Left cardiac atrium (tissue), 4 donors: ENCODE measurements at places on chromosomes 1 and 21. TPM values are rescaled to one million over a fixed set of nuclear protein-coding genes. Genes with fewer than 3 reads are reported as not detected.

DNA sequence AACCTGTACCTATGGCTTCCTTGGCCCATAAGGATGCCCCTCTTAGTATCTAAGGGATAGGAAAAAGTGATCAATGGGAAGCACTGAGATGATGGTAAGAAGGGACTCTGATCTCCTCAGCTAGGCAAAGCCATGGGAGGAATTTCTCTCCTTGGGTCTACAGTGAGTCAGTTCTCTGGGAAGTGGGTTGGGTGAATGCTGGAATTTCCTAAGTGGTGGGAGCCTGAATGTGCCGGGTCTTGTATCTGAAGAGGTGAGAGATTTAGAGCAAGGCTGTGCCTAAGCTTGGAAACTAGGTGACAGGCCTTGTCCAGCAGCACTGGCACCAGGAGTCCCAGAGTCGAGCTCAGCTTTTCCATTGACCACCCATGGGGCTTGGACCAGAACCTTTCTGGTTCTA, 96.3 kb upstream of the SLC2A1 start:
- no peak for DNase-seq

- no peak for DNase-seq
Measured at GRCh38 chr1:101506541-101507164, 269.8 kb downstream of the S1PR1 start.

GRCh38 chr1:204127597-204128242, 24.1 kb downstream of the ETNK2 start:
- DNase-seq: peak; percentile 61

DNA sequence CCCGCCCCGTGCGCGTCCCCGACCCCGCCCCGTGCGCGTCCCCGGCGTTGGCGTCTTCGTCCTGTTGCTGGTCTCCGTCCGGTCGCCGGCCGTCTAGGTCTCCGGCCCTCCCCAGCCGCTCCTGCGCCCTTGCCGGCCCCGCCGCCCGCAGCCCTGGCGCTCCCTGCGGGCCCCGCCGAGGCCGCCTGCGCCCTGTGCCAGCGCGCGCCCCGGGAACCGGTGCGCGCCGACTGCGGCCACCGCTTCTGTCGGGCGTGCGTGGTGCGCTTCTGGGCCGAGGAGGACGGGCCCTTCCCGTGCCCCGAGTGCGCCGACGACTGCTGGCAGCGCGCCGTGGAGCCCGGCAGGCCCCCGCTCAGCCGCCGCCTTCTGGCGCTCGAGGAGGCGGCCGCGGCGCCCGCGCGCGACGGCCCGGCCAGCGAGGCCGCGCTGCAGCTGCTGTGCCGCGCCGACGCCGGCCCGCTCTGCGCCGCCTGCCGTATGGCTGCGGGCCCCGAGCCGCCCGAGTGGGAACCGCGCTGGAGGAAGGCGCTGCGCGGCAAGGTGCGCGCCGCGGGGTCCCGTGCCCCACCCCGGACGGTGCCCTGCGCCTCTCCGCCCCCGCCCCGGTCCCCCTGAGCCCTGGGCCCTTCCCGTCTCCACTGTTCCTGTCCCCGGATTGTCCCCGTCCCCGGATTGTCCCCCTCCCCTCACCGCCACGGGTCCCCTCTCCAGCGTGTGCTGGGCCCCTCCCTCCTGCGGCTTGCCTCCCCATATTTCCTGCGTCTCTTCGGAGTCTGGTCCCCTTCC, at the start of gene RNF187:
TSS of gene RNF187 (plus strand) at position 47 of the 789 bp plus-strand sequence.
- peak; percentile 92 for DNase-seq

KCNN3 gene
- total RNA-seq: 4.6 TPM
